ENCODE measurements at places on chromosomes 16 and 17.

DNA sequence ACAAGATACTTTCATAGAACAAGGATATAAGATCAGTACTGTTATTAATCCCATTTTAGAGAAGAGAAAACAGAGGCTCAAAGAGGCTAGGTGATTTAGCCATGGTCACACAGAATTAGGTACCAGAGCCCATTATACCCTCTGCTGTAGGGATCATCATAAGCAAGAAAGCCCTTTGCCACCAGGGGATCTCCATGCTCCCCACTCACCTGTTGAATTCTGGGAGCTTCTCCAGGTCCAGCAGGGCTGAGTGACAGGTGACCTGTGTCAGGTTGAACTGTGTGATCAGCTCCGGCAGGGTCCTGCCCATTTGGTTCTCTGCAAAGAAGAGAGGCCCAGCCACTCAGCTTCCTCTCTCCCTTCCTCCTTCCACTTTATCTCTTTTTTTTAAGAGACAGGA lies 22.2 kb upstream of the GGA2 start:
- no peak for DNase-seq

DNA sequence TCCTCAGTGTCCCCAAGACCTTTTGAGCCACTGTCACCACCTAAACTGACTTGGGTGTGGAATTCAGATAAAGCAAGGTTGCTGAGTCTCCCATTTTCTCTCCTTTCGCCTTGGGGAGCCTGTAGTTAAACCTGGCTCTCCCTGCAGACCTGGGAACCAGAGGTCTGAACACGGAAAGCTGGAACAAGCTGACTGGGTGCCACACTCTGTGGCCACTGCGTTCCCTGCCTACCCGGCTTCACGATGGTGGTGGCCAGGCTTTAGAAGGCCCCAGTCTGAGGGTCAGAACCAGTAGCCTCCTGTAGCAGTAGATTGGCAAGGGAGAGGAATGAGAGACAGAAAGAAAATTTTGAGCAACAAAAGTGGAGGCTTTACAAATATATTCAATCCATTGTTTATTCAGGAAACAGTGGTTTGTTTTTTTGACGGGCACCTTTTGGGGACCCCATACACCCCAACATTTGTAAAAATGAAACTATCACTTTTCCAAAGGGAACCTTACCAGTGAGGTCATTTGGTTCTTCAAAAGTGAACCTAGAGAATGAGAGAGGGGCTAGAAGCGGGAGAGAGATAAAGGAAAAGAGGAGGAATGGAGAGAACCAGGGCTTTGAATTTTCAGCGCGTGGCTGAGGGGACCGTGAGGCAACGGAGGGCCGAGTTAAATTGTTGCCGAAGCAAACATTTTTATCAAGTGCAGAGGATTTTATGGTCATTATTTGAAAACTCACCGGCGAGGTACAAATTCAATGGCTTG lies 1.8 kb upstream of the HOXB8 start:
- no peak for DNase-seq

GRCh38 chr17:36844601-36845000 lies 92.7 kb upstream of the LHX1 start:
- no peak for DNase-seq

DNA sequence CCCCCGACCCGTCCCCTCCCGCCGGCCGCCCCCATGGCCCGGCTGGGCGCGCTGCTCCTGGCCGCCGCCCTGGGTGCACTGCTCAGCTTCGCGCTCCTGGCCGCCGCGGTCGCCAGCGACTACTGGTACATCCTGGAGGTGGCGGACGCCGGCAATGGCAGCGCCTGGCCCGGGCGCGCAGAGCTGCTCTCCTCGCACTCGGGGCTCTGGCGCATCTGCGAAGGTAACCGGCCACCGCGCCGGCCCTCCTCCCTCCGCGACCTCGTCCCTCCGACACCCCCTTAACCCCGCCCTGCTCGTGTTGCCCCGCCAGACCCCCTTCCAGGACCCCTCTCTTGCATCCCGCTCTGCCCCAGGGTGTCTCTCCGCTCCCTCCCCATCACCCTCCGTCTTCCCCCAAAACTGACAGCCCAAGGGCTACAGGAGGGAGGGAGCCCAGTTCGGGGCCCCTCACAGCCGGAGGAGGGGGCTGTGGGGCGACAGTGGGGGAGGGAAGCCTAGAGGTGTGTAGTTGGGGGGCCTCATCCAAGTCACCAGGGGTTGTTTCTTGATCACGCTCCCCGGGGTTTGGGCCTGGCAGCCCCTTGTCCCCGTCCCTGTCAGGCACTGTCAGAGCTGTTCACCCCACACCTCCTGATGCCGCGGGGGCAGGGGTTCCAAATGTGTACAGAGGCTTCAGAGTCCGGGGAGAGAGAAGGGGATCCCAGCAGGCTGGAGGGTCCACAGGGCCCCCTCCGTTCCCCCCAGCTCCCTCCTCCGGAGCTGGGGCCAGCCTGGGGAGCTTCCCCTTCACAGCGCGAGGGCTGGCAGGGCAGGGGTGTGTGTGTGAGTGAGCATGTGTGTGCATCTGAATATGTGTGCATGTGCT lies 794 bp downstream of the TMEM235 start:
- DNase-seq, result no peak

DNA sequence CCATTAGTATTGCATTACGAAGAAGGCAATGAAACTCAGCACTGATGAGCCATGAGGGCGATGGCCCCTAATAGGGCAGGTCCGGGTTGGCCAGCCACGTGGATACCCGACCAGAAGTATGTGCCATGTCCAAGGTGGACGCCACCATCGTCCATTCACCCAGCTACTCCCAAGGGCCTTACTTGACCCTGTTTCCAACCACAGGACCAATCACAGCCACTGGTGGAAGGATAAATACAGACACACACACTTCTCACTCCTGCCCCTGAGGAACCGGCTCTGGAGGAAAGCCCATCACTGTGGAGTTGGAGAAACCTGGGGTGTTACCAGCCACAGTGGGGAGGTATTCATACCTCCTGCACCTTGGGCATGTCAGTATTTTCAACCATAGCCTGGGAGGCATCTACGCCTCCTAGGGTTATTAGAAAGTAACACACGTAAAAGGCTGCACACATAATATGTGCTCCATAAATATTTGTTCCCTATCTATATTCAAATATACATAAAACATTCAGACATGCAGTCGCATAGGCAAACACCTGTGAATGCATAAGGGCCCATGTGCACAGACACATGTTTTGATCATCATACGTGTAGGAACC lies 5.4 kb upstream of the ITGA3 start:
- DNase-seq, result no peak

DNA sequence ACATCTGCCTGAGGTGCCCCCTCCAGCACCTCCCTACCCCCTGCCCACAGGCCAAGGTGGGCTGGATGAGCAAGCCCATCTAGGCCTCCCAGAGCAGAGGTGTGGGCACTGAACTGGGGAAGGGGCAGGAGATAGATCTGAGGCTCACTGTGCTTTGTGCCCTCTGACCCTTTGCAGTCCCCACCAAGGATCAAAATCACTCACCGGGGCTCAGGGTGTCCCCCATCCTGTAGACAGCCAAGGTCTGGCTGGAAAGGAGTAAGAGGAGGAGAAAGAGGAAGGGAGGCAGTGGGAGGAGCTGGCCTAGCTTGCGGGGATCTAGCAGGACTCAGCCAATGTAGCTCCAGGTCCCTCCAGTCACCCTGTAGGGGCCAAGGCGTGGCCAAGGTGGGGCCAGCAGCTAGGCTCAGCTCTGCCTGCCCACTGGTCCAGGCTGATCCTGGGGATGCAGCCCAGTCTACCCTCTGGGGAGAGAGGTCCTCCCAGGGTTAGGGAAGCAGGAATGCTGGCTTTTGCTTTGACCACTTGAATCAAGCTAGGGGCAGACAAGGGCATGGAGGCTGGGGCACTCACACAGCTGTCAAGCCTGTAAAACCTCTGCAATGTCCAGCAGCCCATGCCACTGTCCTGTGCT lies 1.8 kb downstream of the SLC12A4 start:
- no peak for DNase-seq

DNA sequence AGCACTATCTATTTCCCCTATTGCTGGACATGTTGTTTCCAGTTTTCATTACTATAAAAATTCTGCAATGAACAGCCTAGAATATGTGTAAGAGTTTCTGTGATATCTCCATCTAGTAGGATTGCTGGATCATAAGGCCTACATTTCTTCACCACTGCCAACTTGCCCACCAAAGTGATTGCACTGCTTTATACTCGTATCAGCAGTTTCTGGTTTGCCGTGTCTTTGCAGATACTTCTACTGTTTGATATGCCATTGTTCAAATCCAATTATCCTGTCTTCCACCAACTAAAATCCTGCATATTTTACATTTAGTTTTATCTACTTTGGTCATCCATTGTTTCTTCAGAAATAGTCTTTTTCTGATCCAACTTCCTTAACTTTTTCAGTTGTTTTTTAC lies 21.1 kb downstream of the CEP95 start:
- DNase-seq, result no peak

GRCh38 chr17:37568350-37569053 lies 40.7 kb downstream of the SYNRG start:
- DNase-seq, result no peak

- peak; percentile 70 for DNase-seq
Measured at GRCh38 chr17:77914385-77915254, 43.9 kb upstream of the TNRC6C start.

- DNase-seq, result no peak
Measured at GRCh38 chr17:57270801-57271245, 14.5 kb downstream of the MSI2 start.

DNA sequence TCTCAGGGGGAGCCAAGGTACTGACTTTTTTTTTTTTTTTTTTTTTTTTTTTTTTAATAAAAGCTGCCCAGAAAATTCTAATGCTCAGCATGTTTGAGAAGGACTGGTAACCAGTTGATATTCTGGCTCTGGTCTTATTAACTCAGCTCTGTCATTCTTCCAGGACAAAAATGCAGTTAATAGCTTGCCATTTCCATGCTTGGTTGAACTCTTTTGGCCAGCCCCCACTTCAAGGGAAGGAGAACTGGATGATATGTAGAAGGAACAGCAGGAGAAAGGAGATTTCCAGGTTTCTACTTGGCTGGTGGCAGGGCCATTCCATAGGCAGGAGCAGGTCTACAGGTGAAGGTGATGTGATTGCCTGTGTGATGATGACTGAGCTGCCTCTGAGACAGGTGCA lies 59.2 kb upstream of the TANC2 start:
- no peak for DNase-seq

DNA sequence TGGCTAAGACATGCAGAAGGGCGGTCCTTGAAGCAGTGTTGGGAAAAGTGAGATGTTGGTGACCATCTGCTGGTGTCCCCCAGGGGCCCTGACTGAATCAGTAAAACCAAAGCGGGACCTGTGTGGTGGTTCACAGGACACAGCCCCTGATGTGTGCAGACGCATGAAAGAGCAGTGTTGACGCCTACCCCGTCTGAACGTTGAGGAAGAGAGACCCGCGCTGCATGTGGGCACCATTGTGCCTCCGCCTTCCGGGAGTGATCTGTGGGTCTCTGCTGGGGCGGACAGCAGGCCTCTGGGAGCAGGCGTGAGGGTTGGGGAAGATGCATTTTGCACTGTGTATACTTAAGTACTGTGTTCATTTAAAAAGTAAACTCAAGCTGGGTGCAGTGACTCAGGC lies 31.6 kb downstream of the MGRN1 start:
- no peak for DNase-seq

GRCh38 chr16:3015865-3016521 lies 2.0 kb downstream of the CLDN6 start:
- DNase-seq, result no peak

DNA sequence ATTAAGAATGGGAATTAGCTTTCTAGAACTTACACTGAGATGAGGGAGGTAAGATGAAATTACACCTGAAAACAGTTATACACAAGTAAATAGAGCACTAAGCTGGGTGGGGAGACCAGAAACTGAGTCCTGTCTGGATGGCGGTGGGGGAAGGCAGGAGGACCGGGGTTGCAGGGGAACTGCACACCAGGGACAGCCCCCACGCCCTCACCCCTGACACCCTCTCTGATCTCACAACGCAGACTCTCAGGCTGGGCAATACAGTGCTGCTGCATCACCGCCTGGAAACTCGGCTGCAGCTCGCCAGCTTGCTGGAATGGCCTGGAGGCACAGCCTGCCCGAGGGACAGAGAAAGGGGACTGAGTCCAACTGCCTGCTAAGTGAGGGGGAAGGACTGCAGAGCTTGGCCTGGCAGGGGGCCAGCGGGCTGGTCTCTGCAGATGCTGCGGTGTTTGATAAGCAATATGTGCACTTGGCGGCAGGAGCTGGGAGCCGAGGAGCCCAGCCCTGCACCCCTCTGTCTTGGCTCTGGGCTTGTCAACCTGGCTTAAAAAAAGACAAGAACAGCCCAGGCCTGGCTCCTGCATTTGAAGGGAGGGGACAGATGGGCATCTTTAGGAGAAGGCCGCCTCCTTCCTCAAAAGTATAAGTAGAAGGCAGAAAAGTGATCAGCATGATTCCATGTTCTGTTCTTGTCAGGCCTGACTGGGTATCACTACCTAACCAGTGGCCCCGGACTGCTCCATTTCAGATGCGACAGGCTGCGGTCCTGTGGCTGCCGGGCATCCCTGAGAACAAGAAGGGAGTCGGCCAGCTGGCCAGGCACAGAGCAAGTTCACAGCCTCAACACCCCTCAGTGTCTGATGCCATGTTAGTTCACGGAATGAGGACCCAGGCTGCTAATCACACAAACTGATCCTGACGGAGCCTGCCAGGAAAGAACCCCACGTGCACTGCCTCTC lies 30.2 kb downstream of the SPHK1 start:
- DNase-seq, result no peak

GRCh38 chr17:9512323-9513168 lies 63.1 kb downstream of the STX8 start:
- no peak for DNase-seq

DNA sequence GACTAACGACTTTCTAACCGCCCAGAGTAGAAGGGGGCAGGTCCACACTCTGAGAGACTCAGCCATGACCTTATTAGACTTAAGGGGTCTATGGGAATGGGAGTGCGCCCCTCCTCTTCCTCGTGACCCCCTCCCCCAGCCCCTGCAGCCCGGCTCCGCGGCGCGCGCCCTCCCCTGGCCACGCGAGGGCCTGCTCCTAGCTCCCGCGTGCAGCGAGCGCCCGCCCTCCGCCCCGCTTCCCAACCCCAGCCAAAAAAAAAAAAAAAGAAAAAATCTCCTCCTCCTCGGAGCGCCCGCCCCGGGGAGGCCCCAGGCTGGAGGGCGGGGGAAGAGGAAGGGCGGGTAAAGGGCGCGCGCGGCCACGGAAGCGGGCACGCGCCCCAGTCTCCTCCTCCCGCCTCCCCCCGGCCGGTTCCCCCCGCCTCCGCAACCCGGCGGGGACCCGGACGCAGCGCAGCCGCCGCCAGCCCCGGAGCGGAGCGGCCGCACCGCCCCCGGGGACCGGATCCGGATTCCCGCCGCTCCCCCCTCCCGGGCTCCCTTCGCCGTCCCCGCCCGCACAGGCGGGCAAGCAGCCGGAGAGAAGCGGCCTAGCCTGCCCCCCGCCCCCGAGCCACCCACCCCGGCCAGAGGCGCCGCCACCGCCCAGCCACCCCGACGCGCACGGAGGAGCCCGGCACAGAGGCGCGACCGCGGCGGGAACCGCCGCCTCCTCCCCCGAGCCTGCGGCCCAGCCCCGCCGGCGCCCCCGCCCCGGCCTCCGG lies 949 bp downstream of the UBTF start:
- peak; percentile 89 for DNase-seq
